ENCODE measurements at places on chromosomes 2 and 18. TPM values are rescaled to one million over a fixed set of nuclear protein-coding genes. Genes with fewer than 3 reads are reported as not detected.

The CXCR1 gene
- total RNA-seq: 0.11 TPM

The POTEC gene
- total RNA-seq: not detected

The CDH7 gene
- not detected for total RNA-seq

The AQP12B gene
- total RNA-seq: not detected

The CNTNAP5 gene
- total RNA-seq: not detected

The AP1S3 gene
- 19.0 TPM for total RNA-seq

The CKAP2L gene
- total RNA-seq: 11.3 TPM

The ESPNL gene
- 0.30 TPM for total RNA-seq
